Activated T-helper 1 cell treated with anti-CD3 and anti-CD28 coated beads, Interleukin-2, amount 50 U/mL, for 16 hours (primary cell): ENCODE measurements at places on chromosomes 12 and 14.

GRCh38 chr14:105102893-105103292 is 37.7 kb upstream of the GPR132 start:
- no peak for DNase-seq

DNA sequence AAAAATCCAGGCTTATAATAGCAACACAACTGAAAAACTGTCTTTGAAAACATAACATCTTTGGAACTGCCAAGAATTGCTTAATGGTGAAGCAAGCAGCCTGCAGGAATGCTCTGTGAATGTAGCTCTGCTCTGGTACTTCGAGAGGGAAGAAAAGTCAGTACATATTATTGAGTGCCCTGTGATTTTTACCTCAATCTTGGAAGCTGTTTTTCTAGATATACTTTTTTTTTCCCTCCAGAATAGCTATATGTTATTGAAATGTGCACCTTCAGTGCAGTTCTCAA is 508.1 kb downstream of the PCNX1 start:
- no peak for DNase-seq

DNA sequence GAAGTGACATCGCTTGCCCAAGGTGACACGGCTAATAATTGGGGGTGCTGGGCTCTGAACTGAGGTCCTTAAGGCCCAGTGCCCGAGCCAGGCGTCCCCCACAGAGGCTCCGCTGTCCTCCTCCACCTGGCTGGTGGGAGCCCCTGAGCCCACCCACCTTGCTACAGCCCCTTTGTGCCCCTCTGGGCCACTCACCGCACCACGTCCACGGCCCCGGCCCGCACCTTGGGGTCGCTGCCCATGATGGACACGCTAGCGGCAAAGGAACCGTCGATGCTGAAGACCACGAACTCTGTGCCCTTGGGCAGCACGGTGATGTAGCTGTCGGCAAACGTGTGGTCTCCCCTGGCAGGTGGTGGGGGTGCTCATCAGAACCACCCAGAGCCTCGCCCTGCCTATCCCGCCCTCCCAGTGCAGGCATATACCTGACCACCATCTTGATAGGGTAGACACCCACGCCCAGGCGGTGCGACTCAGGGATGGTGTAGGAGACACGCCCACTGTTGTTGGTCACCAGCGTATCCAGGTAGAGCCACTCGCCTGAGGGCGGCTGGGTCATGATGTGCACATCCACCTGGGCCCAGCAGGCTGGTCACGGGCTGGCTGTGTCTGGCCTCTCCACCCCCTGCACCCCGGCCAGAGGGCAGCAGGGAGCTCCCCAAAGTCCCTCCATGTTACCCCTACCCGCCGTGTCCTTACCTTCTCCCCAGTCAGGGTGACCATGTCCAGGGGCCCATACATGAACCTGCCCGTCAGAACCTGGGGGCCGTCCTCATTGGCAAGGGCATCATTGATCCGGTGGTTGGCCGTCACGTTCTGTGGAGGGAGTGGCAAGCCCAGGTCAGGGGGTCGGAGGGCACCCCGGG is 6.8 kb downstream of the ARL6IP4 start:
- no peak for DNase-seq

- no peak for DNase-seq
Observed at GRCh38 chr12:49794021-49794420, 34.2 kb downstream of the NCKAP5L start.

GRCh38 chr14:94342334-94342934 is 19.3 kb upstream of the SERPINA6 start:
- no peak for DNase-seq

DNA sequence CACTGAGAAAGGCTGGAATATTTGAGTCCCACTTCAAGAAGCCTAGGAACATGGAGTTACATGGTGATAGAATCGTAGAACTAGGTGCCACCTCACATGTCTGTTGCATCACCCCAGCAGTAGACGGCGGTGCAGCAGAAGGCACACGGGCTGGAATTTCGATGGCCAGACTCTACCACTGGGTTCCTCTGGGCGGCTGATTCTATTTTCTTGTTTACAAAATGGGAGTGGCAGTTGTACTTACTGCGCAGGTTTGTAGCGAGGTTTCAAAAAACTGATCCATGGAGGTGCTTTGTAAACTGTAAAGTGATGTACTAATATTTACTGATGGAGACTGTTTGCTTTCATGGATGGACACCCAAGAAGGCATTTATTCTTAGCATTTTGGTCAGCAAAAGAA is 45.7 kb downstream of the WDR20 start:
- no peak for DNase-seq

GRCh38 chr12:62799766-62800406 is 135.1 kb downstream of the PPM1H start:
- no peak for DNase-seq

GRCh38 chr14:69688299-69688649 is 76.9 kb downstream of the SUSD6 start:
- no peak for DNase-seq

GRCh38 chr12:40063414-40063813 is 42.5 kb downstream of the SLC2A13 start:
- DNase-seq = no peak

DNA sequence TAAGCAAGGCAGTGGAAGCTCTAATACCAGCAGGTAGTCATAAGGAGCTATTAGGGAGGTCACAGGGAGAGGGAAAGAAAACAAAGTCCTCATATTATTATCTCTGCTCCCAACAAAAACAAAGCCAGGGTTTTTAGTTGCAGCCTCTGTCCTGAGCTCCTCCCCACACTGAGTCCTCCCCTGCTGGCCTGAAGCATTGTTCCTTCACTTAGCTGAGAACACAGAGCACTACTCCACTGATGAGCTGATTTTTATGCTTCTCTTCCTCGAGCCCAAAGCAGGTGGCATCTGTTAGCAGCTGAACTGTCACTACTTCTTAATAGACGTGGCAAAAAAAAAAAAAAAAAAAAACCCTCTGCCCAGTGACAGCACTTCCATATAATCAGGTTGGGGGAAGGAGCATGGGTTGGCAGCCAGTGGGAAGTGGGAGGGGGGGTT is 10.5 kb upstream of the STAC3 start:
- DNase-seq = no peak

- DNase-seq = no peak
Observed at GRCh38 chr14:55099756-55100155, 29.3 kb upstream of the LGALS3 start.

GRCh38 chr12:30826276-30826675 is 71.5 kb upstream of the CAPRIN2 start:
- no peak for DNase-seq

- no peak for DNase-seq
Observed at GRCh38 chr14:62133776-62134550, 371.7 kb downstream of the SNAPC1 start.

DNA sequence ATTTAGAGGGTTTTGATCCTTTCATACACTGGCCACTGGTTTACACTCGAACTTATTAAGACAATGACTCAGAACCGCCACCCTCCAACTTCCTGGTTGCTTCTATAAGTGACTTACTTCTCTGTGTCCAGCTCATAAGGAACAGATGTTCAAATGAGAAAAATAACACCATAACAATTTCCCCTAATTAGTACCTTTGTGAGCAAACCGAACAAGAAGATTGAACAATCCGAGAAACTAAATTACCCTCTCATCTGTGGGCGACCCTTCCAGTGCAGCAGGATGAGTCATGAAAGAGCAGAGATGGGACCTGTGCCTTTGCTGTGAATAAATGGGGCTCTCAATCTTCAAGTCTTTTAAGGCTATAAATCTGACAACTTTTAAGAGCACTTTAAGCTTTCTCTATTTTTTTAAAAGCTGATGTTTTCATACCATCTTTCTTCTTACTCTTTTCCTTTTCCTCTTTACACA is 146.8 kb upstream of the RASSF8 start:
- no peak for DNase-seq

GRCh38 chr12:53811606-53812005 is 59.8 kb upstream of the CISTR start:
- no peak for DNase-seq

DNA sequence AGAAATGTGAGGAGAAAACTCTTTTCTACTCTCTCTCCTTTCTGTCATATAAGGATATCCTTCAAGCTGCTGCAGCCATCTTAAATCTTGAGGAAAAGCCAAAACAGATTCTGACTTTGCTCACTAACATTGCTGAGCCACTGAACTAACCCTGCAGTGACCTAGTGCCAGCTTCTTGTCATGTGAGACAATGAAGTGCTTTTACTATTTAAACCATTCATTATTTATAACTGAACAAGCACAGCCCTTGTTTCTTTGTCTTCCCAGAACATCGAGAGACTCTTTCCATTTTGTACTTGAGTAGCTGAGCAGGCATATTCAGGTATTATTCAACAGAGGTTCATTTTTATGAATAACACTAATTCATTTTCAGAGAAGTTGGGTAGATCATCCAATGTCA is 455.0 kb upstream of the TMPO start:
- no peak for DNase-seq

DNA sequence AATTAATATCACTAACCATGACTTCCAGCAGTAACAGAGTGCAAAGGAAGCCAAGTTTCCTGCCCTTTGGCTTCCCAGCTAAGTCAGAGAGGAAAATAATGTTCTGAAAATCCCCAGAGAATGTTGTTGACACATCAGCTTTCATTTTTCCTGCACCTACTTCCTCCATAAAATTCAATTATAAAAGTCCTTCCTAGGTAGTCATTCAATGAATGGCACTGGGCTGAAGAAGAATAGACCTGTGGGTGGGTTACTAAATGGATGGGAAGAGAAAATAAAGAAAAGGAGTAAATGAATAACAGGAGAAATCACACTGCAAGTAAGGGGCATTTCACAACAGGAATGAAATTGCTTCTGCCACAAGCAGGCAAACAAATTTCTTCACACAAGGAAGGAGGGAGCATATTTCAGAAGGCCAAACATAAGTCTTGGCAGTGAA is 73.2 kb upstream of the MDM1 start:
- no peak for DNase-seq

GRCh38 chr12:16285586-16285985 is 8.1 kb upstream of the SLC15A5 start:
- no peak for DNase-seq

DNA sequence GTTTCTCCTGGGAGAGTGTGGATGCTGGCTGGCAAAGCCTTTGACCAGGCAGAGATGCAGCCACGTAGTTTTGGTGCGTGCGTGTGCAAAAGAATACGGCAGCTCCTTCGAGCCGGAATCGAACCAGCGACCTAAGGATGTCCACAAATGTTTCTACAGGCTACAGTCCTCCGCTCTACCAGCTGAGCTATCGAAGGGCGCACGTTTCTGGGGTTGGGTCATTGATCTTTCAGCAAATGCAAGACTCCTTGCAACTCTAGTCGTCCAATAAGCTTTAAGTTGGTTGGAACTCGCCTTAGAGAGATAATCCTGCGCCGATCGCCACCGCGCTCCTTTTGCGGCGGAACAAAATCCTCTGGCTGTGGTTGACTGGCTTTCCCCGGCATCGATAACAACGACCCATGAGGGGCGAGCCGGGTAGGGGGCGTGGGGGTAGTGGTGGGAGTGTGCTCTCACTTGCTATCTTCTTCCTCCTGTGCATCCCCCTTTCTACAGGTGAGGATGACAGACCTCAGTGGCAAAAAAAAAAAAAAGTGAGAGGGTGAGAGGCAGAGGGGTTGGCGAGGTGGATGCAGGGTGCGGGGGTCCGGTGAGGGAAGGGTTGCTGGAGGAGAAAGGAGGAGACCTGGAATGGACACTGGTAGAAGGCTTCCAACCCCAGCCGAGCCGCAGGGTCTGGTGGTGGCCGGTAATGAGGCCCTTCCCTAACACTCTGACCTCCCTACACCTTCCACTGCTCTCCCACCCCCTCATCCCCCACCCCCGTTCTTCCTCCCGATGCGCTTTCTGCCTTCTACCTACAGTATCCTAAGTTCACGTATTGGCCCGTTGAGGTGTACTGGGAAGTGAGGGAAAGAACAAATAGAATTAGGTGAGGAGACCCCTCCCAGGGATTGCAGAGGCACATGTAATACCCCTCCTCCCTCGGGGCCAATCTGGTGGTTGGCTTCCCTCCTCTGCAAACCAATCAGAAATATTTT is 11.8 kb upstream of the OR6S1 start:
- no peak for DNase-seq

DNA sequence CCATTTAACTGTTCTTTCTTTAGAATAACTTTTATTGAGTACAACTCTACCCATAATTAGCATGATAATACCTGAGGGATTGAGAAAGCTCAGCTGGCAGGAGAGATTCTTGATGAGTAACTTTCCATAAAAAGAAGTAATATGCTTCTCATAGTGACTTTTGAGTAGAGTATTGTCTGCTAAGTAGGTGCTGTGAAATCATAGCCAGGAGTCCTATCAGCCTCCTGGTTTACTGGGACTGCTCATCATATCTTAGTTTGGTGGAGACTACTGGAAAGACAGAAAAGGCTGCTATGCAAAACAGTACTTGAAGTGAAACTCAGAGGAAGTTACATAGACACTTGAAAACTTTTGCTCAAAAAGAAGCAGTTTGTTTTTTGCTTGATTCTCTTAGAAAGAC is 113.3 kb upstream of the ATP2B1 start:
- DNase-seq = no peak

DNA sequence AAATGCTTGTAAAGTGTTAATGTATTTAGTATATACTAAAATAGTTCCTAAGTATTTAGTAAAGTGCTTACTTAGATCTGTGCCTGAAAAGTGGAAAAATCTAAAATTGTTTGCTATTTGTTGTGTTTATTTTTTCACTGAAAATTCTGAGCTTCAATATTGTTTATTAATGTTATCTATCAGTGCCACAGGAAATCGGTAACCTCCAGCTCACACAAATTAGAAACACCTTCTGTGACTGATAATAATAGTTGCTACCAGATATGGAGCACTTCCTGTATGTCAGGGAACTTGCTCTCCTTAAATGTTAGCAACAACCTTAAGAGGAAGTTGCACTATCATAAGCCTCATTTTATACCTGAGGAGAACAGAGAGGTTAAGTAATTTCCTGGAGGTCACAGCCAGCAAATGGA is 723 bp upstream of the LRP10 start:
- DNase-seq = no peak

DNA sequence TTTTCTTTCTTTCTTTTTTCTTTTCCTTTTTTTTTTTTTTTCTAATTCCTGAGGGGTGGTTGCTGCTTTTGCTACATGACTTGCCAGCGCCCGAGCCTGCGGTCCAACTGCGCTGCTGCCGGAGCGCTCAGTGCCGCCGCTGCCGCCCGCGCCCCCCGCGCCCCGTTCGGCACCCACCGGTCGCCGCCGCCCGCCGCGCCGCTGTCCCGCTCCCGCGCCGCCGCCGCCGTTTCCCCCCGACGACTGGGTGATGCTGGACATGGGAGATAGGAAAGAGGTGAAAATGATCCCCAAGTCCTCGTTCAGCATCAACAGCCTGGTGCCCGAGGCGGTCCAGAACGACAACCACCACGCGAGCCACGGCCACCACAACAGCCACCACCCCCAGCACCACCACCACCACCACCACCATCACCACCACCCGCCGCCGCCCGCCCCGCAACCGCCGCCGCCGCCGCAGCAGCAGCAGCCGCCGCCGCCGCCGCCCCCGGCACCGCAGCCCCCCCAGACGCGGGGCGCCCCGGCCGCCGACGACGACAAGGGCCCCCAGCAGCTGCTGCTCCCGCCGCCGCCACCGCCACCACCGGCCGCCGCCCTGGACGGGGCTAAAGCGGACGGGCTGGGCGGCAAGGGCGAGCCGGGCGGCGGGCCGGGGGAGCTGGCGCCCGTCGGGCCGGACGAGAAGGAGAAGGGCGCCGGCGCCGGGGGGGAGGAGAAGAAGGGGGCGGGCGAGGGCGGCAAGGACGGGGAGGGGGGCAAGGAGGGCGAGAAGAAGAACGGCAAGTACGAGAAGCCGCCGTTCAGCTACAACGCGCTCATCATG is 654 bp downstream of the FOXG1 start:
- DNase-seq = no peak
